CD4-positive, alpha-beta T cell treated with Interleukin-4 for 1 hour (primary cell): ENCODE measurements at places on chromosomes 7 and 10.

DNA sequence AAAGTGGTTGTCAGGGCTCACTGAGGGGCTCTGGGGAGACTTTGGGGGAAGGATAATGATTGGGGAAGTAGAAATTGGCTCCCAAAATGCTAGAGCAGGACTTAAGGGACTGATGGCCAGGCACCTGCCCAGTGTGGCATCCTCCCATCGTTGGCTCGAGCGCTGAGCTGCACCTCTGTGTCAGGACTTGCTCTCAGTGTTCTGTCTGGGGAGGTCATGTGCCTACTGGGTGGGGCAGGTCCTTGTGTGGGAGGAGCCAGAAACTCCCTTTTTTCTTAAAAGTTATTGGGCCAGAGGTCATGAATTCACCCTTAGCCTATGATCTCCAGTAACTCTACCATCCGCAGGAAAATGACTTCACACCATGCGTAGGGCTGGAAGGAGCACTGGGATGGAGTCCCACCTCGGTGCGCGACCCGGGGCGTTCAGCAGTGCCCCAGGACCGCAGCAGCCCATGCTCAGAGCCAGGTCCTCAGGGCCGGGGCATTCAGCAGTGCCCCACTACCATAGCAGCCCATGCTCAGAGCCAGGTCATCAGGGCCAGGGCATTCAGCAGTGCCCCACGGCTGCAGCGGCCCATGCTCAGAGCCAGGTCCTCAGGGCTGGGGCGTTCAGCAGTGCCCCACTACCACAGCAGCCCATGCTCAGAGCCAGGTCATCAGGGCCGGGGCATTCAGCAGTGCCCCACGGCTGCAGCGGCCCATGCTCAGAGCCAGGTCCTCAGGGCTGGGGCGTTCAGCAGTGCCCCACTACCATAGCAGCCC is 221.9 kb downstream of the EBF3 start:
- DNase-seq, result no peak

- DNase-seq, result peak; percentile 48
These were observed 96.3 kb downstream of the DNAJB6 start for GRCh38 chr7:157432957-157433576.

DNA sequence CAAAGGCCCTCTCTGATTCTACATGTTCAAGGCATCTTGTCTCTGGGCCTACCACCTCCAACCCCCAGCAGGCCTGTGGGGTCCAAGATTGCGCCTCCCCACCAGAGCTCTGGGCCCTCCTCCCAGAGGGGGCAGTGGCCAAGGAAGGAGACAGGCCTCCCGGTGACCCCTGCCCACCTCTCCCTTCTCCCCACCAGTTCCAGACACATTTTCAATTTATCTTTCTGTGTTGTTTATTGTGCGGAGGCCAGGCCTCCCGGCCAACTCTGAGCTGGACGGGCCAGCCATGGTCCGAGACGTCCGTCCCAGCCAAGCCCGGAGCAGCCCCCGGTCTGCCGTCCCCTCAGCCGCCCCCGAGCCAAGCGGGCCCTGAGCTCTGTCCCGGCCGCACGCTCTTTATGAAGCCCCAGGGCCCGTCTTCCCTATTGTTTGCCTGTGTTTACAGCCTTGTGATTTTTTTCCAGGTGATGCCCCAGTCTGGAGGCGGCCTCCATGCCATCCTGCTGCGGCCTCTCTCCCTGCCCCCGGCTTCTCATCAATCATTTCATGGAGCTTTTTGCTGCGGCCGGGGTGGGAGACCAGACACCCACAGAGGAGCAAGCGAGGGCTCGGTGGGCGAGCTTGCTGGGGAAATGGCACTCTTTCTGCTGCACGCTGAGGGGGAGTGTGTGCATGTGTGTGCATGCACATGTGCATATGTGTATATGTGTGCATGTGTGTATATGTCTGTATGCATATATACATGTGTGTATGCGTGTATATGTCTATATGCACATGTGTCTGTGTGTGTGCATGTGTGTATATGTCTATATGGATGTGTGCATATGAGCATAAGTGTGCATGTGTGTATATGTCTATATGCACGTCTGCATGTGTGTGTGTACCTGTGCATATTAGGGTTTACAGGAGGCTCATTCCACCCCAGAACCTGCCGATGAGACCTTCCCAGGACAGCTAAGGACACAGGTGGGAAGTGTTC is 52.7 kb upstream of the ELN start:
- DNase-seq, result no peak

- DNase-seq, result no peak
These were observed 130.9 kb downstream of the SLC16A9 start for GRCh38 chr10:59578741-59579140.

DNA sequence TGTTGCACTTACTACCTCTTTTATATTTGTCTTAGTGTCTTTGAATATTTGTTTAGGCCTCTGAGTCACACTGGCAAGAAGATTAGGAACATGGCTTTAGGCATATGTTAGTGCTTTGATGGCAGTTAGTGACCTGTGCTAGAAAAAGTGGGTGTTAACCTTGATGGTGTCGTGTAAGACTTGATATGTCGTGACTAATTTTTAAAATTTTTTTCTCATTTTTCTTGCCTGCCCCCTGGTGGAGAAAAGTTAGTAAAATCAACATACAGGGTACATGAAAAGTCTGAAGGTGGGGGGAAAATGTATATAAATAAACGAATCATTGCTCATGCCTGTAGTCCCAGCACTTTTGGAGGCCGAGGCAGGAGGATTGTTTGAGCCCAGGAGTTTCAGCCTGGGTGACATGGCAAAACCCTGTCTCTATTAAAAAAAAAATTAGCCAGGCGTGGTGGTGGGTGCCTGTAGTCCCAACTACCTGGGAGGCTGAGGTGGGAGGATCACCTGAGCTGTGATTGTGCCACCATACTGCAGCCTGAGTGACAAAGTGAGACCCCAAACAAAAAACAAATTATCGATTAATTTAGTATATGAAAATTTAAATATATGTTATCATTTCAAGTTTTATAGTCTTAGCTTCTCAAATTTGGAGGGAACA is 44.6 kb downstream of the TAX1BP1 start:
- no peak for DNase-seq

DNA sequence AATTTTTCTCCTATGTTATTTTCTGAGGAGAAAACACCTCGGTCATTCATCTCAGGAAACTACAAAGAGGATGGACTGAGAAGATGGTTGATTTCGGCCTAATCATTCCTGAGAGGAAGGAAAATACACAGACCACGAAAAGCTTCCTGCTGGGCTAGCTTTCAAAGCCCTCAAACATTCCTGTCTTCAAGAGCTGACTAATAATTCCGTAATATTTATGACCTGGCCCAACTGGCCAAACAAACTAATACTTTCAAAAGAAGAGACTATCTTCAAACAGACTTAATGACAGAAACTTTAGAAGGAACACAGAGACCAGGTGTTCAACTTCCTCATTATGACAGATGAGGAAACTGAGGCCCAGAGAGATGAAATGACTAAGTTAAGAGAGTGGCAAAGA is 215.1 kb upstream of the FRMD4A start:
- no peak for DNase-seq

GRCh38 chr7:69204943-69205342 is 393.3 kb upstream of the AUTS2 start:
- no peak for DNase-seq

DNA sequence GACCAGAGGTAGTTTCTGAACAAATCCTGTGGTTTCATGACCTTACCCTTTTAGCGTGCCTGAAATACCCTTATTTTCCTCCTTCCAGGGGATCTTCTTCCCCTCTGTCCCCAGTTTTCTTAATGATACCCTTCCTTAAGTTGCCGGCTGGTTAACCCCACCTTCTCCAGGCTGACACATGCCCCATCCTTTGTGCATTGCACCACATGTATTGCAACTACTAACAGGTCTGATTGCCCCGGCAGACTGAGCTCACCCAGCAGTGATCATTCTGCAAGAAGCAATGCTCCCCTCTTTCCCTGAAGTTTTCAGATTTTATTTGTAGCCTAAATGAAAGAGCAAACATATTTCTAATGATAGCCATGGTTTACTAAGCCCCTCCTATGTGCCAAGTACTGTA is 108.2 kb downstream of the HIP1 start:
- DNase-seq, result no peak

GRCh38 chr10:85615556-85615955 is 751.0 kb downstream of the GRID1 start:
- DNase-seq, result no peak

DNA sequence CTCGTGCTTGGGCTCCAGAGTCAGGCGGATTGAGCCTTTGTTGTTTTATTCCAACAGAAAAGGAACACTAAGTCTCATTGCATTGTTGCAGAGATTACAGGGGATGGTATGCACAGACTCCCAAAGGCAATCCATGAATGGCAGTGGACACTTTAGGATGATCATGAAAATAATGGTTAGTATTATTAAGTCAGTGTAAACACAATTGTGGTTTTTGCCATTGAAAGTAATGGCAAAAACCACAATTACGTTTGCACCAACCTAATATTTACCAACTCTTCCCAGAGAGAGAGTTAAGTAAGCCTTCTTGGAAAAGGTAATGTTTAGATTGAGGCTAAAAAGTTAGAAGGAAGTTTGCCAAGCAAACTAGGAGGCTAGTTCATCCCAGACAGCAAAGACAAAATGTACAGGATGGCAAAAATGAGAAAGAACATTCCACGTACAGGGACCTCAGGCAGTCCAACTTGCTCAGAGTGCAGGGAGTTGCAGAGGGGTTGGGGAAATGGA is 72.9 kb upstream of the AMPH start:
- DNase-seq, result no peak

DNA sequence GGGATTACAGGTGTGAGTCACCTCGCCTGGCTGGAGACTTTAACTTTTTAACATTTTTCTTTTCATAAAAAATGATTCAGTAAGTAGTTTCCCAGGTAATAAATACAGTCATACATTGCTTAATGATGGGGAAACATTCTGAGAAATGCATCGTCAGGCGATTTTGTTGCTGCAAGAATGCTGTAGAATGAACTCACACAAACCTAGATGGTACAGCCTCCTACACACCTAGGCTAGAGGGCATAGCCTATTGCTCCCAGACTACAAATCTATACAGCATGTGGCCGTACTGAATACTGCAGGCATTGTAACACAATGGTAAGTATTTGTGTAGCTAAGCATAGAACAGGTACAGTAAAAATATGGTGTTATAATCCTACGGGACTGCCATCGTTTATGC is 108.5 kb upstream of the SFMBT2 start:
- DNase-seq, result no peak

GRCh38 chr7:38049679-38050078 is 128.4 kb upstream of the STARD3NL start:
- DNase-seq, result no peak

DNA sequence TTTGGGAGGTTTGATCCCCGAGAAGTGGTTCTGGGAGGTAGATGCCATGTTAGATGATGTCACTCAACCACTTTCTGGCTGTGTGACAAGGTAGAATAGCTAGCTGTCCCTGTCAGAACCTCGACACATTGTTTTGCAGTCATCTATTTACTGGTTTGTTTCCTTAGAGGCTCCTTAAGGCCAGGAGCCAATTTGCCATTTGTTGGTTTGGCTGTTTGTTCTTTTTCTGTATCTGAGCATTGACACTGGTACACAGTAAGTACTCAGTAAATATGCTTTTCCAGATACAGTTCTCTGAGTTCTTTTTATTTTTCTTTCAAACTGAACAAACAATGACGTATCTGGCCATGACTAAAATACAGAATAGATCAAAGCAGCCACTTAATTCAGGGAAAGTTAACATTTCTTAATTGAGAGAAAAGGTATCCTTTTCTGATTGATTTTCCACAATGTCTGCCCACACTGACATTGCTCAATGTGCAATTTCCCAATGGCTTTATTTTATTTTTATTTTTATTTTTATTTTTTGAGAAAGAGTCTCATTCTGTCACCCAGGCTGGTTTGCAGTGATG is 121.6 kb downstream of the SPAG6 start:
- no peak for DNase-seq

DNA sequence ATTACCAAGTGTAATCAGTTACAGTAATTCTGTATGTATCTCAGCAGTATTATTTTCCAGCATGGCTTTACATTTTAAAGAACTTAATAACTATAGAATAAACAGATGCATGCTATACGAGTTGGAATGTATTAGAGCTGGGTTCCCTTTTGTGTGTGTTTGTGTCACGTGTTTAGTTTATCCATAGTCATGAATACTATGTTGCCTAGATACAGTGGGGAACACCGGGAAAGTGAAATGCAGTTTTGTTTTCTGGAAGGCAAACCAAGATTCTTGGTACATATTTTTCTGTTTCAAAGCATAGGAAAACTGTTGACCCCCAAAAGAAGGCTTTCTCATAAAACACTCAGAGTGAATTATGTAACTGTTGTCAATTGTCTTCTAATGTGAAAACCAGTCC is 119.0 kb downstream of the FANK1 start:
- DNase-seq, result no peak

DNA sequence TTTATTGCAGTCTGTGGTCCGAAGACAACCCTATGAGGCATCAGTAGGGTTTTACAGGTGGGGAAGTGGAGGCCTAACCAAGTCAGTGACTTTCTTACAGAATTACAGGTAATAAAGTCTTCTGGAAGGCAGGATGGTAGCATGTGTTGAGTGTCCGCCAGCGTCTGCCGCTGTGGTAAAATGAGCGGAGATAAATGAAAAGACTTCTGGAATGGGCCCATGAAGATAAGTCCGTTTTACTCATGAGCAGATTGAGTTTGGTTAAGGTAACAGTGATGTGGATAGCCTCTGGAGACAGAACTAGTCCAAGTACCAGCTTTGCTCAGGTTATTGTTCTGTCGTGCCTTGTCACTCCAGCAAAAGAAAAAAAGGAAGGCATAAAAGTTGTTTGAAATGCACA is 966 bp downstream of the FBH1 start:
- DNase-seq, result no peak

GRCh38 chr10:44316922-44317215 is 68.0 kb downstream of the CXCL12 start:
- no peak for DNase-seq

DNA sequence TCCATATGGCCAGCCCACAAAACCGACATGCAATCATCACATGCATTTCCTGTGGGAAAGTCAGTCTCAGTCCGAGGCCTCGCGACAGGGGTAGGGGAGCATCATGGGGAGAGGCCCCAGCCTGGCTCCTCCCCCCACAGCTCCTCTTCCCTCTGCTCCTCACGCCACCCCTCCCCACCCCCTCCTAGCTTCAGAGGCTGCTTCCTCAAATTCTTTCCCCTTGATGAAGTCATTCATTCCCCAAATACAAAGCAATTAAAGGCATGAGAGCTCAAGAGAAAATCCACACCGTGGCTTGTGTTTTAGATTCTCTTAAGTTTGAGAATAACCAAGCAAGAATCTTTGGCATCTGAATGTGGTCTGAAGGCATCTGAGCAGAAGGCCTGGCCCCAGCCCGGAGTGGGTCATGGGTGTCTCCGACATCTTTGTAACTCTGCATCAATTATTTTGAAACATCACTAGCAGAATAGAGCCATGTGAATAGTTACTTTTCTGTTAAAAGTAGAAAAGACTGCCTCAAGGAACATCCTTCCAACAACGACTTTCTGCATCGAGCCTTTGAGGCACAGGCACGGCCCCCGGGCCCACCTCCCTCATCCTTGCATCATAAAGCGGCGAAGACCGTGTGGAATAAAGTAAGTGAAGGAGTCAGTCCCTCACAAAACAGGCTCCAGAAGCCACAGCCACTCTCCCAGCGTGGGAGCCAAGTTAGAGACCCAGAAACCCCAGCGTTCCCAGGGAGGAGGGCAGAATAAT is 90.9 kb downstream of the DIP2C start:
- DNase-seq, result no peak

GRCh38 chr10:133168617-133169031 is 8.6 kb downstream of the KNDC1 start:
- no peak for DNase-seq
